Activated CD8-positive, alpha-beta memory T cell treated with anti-CD3 and anti-CD28 coated beads for 1 hour (primary cell): ENCODE measurements at places on chromosomes 12 and 14.

- DNase-seq, result no peak
Observed at GRCh38 chr12:532908-533565, 73.3 kb downstream of the B4GALNT3 start.

DNA sequence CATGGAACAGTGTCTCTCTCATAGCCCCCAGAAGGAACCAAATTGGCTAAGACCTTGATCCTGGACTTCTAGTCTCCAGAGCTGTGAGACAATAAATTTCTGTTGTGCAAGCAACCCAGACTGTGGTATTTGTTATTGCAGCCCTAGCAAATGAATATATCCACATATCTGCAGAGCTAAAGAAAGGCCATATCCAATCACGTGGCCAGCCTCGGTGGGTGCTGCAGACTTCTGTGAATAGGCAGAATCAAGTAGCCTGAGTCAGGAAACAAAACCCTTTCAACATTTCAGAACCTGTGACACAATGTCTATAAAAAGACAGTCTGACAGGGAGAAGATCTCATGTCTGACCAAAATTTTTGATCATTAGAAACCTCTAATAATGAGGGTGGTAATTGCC, 71.0 kb upstream of the CPM start:
- no peak for DNase-seq

- DNase-seq, result no peak
Observed at GRCh38 chr14:73461478-73462047, 3.2 kb upstream of the NUMB start.

GRCh38 chr14:71891970-71892369, 40.3 kb upstream of the RGS6 start:
- DNase-seq, result no peak

DNA sequence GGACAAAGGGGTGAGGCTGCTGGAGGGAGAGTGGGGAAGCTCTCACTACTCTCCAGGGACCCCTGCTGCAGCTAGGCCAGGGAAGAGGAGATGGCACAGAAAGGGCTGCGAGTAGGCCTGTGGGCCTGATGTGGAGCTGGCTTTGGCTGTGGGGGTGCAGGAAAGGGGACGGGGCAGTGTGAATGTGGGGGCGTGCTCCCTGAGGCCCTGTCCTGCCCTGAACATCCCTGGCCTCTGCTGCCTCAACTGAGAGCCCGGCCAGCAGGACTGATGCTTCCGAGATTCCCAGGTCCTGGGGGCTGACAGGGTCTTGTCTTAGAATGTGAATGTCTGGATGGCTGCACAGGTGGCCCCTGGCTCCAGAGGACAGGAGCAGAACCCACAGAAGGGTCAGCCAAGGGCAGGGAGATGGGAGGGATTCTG, 64.2 kb downstream of the CHGA start:
- no peak for DNase-seq

- no peak for DNase-seq
Observed at GRCh38 chr14:34707722-34708121, 6.7 kb downstream of the CFL2 start.

DNA sequence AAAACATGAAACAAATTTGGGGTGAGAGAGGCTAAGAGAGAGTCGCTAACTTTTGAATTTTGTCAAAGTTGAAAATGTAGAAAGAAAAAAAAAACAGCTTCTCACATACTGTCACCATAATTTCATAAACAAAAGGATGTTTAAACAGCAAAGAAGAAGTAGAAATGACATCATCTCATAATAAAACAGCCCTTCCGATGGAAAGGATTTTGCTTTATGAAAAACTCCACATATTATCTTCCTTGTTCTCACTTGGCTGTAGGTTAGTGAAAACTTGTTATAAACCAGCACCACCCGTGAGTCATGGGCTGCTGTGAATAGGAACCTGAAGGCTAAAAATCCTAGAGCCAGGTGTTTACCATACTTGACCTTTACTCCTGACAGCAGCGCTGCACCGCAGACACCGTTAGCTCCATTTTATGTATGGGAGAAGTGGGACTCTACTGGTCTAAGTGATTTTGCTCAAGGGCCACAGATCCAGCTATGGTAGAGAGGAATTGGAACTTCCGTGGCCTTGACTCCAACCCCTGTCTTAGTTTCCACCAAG, 63.0 kb upstream of the VRK1 start:
- no peak for DNase-seq
